Skeletal muscle tissue (tissue), 5 donors: ENCODE measurements at places on chromosomes 7 and 10. TPM values are rescaled to one million over a fixed set of nuclear protein-coding genes. Genes with fewer than 3 reads are reported as not detected.

The NKX1-2 gene
- not detected for total RNA-seq

The BLNK gene
- total RNA-seq, result 1.6 TPM

The CHN2 gene
- 11.0 TPM for total RNA-seq

The VTI1A gene
- 18.3 TPM for total RNA-seq

The PBLD gene
- 3.7 TPM for total RNA-seq

The SMKR1 gene
- total RNA-seq, result not detected

The TMEM196 gene
- total RNA-seq, result 0.52 TPM

The ANLN gene
- 9.9 TPM for total RNA-seq

The MKX gene
- 5.2 TPM for total RNA-seq

The INSYN2A gene
- under 0.01 TPM for total RNA-seq

The TEX36 gene
- total RNA-seq, result not detected
